ENCODE measurements at places on chromosomes 4 and X.

DNA sequence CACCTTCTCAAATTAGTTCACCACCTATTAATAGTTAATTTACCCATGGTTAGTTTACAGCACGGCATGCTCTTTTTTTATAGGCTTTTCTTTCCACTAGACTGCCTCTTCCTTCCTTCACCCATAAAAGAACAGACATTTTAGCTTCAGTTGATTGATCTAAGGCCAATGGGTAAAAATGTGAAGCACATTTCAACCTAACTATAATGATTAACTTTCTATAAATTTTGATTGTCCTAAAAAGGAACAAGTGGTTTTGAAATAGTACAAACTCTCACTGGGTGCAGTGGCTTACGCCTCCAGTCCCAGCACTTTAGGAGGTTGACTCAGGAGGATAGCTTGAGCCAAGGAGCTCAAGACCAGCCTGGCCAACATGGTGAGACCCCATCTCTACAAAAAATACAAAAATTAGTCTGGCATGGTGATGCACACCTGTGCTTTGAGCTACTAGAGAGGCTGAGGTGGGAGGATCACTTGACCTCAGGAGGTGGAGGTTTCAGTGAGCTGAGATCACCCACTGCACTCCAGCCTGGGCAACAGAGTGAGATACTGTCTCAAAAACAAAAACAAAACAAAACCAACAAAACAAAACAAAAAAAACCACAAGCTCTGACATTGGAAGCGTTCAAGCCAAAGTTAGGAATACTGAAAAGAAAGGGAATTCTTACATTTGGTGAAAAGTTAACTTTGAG lies 89.9 kb upstream of the FAT1 start:
- DNase-seq = no peak

DNA sequence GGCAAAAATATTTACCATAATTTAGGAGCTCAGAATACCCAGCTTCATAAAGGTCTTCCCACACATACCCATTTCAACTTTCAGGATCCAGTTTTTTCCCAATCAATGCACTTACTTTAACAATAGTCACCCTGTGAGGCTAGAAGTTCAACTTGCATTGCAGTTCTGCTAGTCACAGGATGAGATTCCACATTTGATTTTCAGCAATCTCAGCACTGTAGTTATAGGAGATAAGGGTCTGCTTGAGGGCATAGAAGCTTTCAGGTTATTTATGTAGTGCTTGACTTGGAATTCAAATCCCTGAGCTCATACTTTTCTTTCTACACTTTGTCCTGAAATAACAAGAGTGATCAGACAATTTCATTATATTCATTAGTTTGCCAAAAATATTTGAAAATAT lies 78.3 kb upstream of the IL2 start:
- DNase-seq = no peak

DNA sequence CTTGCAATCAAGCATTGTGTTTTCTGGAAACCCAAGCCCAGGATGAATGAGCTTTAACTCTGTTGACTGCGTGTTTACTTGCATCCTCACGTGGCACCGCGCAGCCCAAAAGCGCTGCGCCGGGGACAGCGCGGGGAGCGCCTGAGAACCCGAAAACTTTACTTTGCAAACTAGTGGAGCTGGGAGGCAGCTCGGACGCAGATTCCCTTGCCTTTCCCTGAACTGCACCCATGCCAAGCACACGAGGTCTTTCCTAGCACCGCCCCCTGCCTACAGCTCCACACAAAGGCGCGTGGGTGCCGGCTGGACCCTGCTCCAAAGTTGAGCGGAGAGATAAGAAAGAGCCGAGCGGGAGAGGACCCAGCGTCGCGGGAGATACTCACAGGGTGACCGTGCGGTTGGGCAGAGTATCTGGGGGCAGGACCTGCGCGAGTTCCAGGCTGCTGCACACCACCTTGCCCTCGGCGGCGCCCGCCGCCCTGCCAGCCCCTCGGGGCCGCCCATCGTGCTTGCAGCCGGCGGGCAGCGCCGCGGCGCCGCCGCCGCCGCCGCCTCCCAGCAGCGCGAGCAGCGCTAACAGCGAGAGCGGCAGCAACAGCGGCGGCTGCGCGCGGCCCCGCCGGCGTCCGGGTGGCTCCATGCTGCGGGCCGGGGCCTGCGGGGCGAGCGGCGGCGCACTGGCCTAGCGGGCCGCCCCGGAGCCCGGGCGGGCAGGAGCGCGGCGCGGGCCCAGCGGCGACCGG lies 550 bp downstream of the ADGRA3 start:
- DNase-seq = no peak

- no peak for DNase-seq
Observed at GRCh38 chrX:122868631-122869030, 315.4 kb upstream of the GRIA3 start.

- DNase-seq = no peak
Observed at GRCh38 chr4:183257808-183258207, 62.3 kb downstream of the CLDN22 start.

DNA sequence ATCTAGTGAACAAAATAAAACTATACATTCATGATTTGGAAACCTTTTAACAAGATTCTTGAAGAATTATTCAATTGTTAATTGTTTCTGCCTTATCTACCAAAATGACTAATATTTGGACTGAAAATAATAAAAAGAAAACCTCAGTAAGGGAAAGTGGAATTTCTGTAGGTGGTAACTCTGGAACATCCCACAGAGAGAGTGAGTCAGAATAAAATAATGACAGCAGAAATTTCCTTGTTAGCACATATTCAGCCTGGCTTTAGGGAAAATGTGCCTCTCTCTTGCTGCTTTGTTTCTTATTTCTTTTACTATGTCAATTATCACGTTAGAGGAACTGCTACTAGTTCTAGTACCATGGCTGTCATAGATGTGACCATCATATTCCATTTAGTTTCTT lies 421.5 kb upstream of the GNPDA2 start:
- DNase-seq = no peak

GRCh38 chrX:15674514-15674840 lies 9.9 kb upstream of the CLTRN start:
- no peak for DNase-seq

- DNase-seq = no peak
Observed at GRCh38 chrX:20517565-20517964, 250.9 kb upstream of the RPS6KA3 start.

GRCh38 chr4:26938516-26938915 lies 77.9 kb downstream of the STIM2 start:
- no peak for DNase-seq

GRCh38 chr4:186669159-186669731 lies 54.4 kb downstream of the FAT1 start:
- DNase-seq = no peak

DNA sequence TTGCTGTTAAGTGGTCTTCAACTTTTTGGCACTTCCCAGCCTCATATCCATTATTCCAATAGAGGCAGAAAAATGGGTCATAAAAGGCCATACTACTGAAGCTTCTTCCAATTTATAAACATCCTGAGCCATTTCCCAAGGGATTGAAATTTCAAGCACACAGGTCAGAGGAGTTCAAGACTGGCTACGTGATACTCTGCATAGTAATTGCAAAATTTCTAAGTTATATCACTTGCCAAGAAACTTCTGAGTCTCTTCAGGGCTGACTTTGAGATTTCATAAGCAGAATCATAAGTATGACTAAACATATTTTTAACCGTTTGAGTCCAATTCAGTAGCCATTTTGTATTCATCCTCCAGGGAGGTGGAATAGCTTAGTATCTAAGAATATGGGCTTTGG lies 75.6 kb upstream of the RXFP1 start:
- no peak for DNase-seq

- no peak for DNase-seq
Observed at GRCh38 chr4:52164116-52164515, 113.0 kb downstream of the SPATA18 start.

DNA sequence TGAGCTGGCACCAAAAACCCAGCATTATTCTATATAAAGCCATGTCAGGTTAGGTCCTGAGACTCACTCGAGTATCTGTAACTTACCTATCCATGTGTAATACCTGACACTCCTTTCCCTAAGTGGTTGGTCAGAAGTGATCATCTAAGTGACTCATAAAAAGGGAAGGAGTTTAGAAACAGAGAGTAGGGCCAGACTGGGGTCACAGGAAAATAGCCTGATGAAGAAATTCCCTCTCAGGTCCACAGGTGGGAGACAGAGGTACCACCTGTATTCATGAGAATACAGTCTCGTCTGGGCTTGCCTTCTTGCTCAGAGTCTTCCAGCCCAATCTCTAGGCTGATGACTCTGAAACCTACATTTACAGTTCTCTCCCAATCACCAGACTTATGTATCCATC lies 161.8 kb upstream of the MAP3K15 start:
- DNase-seq = no peak

- peak; percentile 13 for DNase-seq
Observed at GRCh38 chrX:94178145-94178788, 504.3 kb downstream of the FAM133A start.

GRCh38 chr4:42817913-42818312 lies 74.6 kb upstream of the GRXCR1 start:
- no peak for DNase-seq

DNA sequence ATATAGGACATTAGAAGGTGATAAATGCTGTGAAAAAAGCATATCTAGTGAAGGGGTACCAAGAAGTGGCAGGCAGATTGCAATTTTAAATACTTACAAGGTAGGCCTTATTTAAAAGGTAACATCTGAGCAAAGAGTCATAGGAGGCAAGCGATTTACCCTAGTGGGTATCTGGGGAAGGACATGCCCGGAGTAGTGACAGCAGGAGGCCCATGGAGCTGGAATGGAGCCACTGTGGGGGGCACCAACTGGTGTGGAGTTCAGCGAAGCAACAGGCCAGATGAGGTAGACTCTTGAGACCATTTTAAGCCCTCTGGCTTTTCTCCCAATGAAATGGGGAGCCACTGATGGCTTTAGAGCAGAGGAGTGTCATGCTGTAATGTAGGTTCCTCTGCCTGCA lies 37.3 kb downstream of the SEC24D start:
- no peak for DNase-seq

DNA sequence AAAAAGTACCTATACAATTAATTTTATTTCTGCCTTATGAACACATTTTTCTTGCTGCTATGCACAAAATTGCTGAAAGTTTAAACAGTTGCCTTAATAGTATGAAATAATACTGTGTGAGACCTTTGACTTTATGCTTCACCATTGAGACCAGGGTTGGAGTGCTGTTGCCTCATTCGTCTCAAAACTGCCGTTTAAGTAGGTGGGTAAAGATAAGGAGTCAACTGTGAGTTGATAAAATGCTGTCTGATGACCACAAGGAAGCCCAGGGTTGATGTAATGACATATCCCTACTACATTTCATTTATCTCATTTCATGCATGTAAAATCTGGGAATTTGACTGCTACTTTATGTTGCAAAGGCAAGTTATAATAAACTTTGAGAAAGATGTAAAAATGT lies 23.4 kb downstream of the STK26 start:
- DNase-seq = no peak

- DNase-seq = no peak
Observed at GRCh38 chr4:140082391-140082755, 71.6 kb downstream of the MAML3 start.

GRCh38 chr4:64146030-64146429 lies 263.2 kb downstream of the TECRL start:
- DNase-seq = no peak

DNA sequence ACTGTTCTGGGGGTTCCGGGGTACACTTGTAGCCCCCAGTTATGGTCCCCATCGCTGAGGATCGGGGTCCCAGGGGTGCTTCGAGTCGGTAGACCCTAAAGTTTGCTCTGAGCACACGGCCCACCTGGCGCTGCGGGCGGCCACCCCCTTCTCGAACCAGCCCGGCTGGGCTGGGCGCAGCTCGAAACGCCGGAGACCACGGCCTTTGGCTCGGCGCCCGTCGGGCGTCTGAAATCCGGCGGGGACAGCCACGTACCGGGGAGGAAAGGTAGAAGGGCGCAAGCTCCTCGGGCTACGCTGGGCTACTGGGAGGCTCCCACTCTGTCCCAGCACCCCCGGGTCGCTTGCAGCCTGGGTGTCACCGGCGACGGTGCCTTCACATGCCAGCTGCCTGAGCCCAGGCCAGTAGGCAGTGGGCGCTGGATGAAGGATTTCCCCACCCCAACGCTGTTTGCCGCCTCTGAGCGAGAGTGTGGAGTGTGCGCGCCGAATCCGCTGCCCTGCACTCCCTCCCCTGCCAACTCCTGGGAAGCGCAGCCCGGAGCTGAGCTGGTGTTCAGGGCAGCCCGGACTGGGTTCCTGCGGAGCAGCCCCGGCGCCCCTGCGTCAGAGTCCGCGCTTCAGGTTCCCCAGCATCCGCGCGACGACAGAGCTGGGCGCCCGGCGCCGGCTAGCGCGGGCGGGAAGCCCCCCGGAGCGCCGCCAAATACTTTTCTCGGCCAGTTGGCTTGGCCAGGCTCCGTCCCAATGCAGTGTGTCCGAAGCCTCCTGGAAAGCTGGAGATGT lies 637 bp downstream of the MAMLD1 start:
- no peak for DNase-seq

DNA sequence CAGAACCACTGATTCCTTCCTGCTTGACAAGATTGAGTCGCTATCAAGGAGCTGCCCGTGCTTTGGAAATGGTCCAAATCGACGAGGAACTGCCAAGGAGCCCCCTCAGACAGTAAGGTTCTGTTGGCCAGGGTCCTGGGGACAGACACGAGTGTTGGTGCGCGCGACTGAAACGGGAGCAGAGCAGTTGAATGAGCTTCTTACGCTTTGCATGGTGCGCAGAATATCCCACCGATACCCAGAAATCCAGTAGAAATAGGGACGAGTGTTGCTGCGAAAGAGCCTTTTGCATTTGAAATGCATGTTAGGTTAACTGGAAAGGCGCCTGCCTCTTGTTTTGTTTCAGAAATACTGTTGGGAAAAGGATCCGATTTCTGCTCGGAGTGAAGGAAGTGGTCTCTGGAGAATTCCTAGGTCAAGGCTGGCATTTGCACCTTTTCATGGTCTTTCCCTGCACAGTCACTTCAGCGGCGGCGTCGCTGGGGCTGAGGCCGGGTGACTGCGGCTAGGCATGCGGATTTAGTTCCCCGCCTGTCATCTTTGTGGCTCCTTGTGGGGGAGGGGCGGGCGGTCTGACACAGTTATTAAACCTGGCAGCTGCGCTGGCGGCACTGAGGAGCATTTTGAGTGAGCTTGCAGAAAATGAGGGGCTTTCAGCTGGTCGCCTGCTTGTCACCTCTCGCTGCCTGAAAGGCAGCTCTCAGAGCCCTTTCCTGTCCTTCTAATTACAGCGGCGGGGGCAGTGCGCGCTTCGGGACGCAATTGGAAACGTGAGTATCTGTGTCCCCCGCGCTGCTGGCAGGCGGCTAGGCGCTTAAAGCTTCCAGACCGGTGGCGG lies 51.5 kb upstream of the TRIM2 start:
- DNase-seq = no peak

GRCh38 chr4:90876296-90876695 lies 749.1 kb downstream of the CCSER1 start:
- DNase-seq = no peak

- DNase-seq = no peak
Observed at GRCh38 chr4:30454504-30454903, 265.7 kb upstream of the PCDH7 start.

- no peak for DNase-seq
Observed at GRCh38 chr4:140816806-140817510, 60.8 kb upstream of the TBC1D9 start.

DNA sequence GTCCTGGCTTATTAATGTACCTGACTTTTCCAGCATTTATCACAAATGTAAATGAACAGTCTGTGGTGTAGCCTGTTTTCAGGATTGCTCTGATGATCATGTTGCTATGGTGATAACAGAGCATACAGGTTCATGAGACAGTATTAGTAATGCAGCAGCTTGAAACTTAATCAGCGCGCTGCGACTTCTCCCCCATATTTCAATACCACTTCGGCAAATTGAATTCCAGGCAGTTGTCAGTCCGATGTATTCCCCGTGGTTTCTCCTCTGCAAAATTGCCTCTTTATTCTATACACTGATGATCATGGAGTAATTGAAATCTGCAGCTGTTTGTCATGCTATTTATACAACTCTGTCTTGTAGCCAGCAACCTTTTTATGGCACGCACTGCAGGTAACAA lies 239.3 kb downstream of the C4orf33 start:
- no peak for DNase-seq
